Fibroblast of pulmonary artery (primary cell): ENCODE measurements at places on chromosomes 2 and 18.

GRCh38 chr2:161063946-161064306 lies 96.3 kb upstream of the TANK start:
- DNase-seq = no peak

DNA sequence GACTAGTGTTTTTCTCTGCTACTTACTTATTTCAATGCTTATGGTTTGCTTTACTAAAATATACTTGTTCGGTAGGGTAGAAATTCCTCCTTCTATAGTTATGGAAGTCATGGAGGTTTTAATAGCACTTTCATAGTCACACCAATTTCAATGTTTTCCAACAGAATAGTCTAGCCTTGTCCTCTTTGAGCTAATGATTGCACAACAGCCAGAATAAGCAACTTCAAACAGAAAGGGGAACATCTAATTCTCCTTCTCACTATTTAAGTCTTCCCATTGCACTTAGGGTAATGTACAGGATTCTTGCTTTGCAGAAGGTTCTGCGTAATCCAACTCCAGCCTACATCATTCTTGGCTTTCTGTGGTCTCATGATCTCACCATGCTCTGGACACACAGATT lies 287.7 kb upstream of the GCFC2 start:
- DNase-seq = no peak

- DNase-seq = no peak
Measured at GRCh38 chr2:33077311-33077710, 130.6 kb downstream of the LTBP1 start.

GRCh38 chr2:73032702-73033097 lies 38.8 kb downstream of the SFXN5 start:
- no peak for DNase-seq

DNA sequence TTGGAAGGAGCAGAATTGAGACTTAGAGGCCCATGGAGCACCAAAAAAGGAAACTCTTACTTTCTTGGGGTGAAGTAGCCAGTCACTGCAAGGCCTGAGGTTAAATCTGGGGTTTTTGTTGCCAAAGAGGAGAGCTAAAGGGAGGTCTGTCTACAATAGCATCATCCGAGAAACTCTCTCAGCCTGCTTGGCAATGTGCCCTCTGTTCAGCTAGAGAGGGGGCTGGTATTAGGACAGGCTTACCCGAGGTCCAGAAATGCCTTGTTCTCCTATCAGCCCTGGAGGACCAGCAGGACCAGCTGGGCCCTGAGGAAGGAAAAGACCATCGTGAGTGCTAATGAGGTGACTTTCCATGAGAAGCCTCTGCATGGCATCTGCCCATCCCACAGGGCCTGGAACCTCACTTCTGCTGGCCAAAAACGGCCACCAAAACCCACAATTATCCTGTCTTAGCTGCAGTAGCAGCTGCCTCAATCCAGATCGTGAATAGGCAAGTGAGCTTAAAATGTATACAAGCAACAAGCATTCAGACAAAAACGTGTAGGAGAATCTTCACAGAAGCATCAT lies 61.6 kb downstream of the COL6A3 start:
- DNase-seq = peak; percentile 16

GRCh38 chr2:7826656-7827055 lies 855.2 kb upstream of the ID2 start:
- no peak for DNase-seq

DNA sequence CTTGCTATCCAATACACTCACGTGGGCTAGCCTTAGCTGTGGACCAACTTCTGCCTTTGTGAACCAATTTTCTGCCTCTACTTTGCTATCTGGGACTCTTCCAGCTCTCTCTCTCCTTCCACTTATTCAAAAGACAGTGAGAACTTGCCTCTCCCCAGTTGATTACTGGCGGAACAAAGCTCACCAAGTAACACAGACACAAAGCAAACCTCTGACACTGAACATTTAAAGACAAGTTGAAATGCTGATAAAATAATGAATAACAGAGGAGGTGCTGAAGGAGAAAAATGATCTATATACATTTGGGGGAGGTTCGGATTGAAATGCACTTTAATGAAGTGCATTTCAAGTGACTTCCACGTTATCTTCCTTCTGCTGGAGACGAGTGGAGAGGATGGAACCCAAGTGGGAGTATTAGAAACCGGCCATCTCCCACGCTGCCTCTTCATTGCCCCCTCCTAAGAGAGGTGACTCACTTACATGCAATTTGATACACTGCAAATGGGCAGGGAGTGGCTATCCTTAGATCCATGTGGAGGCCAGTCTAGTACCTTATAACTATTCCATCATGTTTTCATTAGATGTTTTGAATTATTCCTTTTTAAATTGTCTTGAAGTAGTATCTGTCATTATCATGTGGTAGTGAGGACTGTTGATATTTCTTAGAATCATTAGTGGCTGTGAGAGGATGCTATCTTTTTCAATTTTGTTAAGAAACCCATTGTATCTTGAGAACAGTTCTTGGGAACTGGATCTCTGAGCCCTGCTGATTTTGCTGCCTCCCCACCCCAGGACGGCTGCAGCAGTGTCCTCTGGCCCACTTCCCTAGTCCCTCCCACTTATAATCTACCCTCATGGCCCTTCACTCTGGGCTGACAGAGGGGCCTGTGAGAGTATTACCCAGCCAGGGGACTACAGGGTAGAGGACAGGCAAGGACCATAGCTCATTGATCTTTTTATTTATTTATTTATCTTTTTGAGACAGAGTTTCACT lies 6.0 kb upstream of the GLI2 start:
- peak; percentile 93 for DNase-seq

DNA sequence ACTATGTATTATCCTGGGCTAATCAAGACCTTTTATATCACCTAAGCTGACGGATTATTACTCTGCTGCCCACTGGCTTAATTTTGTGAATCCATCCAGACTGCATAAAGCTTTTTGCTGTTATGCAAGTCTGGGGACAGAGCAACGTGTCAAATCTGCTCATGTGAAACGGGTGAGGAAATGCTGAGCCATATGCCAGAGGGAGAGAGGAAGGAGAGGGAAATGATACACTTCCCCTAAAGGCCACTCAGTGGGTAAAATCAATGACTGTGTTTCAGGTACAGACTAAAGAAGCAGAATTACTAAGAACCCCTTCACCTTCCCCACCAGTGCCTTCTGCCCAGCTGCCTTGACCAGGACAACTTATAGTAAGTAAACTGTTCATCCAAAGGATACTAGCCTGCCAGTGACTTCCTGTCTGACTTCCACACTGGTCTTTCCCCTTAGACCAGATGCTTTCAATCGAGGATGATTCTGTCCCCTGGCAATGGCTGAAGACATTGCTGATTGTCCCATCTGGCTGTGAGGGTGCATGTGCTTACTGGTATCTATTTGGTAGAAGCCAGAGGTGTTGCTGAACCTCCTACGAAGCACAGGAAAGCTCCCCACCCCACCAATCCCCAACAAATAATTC lies 43.0 kb downstream of the STAT1 start:
- no peak for DNase-seq

DNA sequence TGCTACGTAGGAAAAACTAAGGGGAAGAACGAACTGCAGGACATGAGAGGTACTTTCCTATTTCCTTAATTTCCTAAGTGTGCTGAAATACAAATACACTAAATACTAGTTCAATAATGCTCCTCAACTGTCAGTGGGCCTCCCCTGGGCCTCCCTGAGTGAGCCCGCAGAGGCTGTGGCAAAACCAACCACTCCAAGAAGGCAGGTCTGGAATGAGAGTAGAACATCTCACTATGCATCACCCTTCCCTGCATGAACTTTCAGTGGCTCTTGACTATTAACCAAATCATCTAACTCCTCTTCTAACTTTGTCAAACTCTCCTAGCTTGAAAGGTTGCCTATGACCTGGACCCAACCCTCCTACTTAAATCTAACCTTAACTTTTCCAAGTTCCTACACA lies 84.6 kb downstream of the THADA start:
- no peak for DNase-seq

GRCh38 chr2:172473167-172473566 lies 45.8 kb downstream of the ITGA6 start:
- DNase-seq = no peak

DNA sequence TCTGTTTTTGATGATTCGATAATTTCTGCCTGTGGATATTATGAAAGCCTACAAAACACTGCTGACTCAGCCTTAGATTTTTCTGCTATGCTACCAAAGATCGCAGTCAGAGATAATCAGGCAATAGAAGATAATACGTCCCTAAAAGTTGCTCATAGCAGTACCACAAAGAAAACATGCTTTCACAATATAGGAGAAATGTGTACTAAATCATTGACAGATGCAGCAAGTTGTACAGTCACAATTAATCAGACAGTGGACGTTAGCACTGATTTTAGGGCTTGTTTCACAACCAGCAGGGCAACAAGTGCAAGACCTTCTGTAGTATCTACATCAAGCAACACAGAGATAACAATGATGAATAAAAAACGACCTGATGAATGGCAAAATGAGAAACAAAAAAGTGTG lies 19.5 kb downstream of the RBM44 start:
- peak; percentile 57 for DNase-seq

DNA sequence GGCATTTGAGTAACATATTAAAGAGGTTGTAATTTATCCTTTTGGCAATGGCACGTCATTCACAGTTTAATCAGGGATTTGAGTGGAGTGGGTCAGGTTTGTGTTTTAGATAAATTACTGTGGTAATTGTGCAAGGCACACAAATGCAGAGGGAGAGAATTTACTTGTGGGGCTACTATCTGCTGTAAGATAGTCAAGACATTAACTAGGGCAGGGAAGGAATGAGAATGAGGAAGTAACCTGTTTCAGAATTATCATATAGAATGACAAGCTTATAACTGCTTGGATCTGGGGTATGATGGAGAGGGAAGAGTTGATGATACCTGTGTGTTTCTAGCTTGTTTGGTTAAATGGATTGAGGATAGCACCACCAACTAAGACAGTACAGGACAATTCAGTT lies 58.9 kb upstream of the ZSWIM2 start:
- DNase-seq = no peak

DNA sequence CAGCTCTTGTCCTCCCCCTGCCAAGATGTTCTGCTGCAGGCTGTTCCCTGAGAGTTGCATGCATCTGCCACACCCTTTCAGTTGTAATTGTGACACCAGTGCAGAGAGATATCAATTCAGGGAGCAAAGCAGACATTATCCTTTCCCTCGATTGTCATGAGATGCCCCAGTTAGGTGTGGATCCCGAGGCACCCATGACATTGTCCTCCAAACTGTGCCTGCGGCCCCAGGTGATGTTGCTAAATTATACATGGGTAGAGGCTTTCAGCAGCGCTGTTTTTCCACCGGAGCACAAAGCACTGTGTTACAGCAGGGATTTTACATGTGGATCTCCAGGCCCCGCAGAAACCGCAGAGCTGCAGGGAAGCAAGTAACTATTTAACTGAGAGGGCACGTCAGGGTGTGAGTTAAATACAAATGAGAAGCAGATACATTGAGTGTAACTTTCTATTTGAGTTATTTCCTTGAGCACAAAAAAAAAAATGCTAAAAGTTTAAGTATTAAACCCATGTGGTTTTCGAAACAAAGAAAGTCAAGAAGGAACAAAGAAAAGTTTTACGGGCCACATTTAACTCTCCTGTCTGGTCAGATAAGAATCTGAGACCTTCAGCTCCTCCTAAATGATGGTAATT lies 90.3 kb upstream of the BCL2L11 start:
- DNase-seq = no peak

DNA sequence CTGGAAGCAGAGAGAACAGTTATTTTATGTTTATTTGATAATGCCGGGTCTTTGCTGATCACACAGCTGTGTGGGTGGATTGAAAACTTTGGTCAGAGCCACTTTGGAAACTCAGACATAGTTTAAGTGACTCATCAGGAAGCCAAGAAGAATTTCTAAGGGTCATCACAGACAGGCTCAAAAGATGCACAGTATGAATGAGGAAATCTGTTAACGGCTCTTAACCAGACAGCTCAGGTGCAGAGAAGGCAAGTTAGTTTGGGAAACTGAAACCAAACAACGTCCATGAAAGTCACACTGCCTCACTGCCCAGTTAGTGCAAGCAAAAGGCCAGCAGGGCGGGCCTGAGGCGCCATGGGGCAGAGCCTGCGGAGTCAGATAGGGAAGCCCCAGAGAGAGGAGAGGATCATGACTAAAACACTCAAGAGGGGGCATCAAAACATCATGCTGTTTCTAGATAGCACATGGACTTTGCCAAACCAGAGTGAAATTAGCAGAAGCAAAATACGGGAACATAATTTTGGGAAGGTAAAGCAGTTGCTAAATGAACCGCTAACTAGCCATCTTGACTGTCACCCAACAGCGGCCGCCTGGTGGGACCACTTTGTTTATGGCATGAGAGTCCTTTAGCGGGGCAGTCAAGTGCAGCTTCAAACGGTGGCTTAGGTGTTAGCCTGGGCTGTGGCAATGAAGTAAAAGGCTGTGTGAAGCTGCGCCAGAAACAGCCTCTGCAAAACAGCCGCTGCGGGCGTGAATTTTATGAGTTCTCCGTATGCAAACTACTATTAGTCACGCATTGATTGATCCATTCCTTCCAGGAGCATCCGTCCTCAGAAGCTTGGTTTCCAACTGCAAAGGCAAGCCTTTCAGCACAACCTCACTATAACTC lies 101.2 kb downstream of the KCTD18 start:
- DNase-seq = peak; percentile 68

GRCh38 chr18:77000527-77000926 lies 132.1 kb downstream of the MBP start:
- peak; percentile 55 for DNase-seq

GRCh38 chr18:26656431-26656943 lies 108.1 kb upstream of the KCTD1 start:
- no peak for DNase-seq

GRCh38 chr2:97998431-97999005 lies 2.8 kb upstream of the TMEM131 start:
- DNase-seq = no peak

- DNase-seq = peak; percentile 64
Measured at GRCh38 chr2:72895759-72896281, 8.6 kb downstream of the SPR start.

GRCh38 chr2:20803226-20803682 lies 19.6 kb downstream of the LDAH start:
- DNase-seq = no peak

- peak; percentile 25 for DNase-seq
Measured at GRCh38 chr2:189176516-189176915, 3.0 kb downstream of the COL5A2 start.

DNA sequence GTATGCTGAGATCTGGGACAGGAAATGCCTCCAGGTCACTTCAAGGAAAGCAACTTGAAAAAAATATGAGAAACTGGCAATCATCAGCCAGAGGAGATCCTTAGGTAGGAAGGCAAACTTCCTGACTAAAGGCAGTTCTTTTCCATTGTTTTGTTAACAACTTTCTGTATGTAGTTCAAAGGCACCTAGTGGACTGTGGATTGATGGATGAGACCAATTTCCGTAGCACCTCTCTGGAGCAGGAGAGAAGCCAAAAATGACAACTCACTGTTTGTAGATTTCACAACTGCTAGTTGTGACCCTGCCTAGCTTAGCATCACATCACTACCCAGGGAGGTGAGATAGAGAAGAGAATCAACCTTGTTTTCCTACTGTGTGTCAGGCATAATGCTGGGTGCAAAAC lies 21.8 kb upstream of the NOSTRIN start:
- DNase-seq = no peak
